ENCODE measurements at places on chromosomes 13 and 19.

GRCh38 chr19:48543121-48543710 is 8.8 kb upstream of the SULT2B1 start:
- DNase-seq, result no peak

GRCh38 chr13:34164582-34164981 is 346.6 kb downstream of the RFC3 start:
- no peak for DNase-seq

- DNase-seq, result no peak
Observed at GRCh38 chr13:44044547-44045179, 165.0 kb downstream of the LACC1 start.

- peak; percentile 43 for DNase-seq
Observed at GRCh38 chr13:28574617-28575142, 79.8 kb upstream of the FLT1 start.

GRCh38 chr13:39263033-39263432 is 224.8 kb downstream of the NHLRC3 start:
- peak; percentile 16 for DNase-seq

DNA sequence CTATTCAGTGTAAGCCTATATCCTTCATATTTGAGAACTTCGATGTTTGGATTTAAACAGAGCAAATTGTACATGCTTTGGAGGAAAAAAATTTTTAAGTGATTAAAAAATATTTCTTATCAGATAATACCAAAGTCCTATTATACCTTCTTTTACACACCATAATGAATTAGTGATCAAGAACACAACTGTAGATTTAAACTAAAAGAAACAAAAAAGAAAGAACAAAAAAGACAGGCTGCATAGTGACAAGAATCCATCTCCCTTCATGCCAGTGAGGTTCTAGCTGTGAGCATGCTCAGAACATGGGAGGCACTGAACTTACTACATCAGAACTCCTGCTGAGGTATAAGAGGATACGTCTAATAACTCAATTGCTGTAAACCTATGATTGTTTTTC is at the start of gene RXFP2:
RXFP2 (plus strand) TSS at position 301 of the 400 bp plus-strand sequence; CDS start at position 388, 87 bp downstream.
- DNase-seq, result no peak

Measured in stimulated activated CD4-positive, alpha-beta T cell treated with anti-CD3 and anti-CD28 coated beads, Interleukin-2, amount 100 ng/mL, for 48 hours (primary cell).